Progenitor cell of endocrine pancreas (in vitro differentiated cells): ENCODE measurements at places on chromosomes 1 and 21.

DNA sequence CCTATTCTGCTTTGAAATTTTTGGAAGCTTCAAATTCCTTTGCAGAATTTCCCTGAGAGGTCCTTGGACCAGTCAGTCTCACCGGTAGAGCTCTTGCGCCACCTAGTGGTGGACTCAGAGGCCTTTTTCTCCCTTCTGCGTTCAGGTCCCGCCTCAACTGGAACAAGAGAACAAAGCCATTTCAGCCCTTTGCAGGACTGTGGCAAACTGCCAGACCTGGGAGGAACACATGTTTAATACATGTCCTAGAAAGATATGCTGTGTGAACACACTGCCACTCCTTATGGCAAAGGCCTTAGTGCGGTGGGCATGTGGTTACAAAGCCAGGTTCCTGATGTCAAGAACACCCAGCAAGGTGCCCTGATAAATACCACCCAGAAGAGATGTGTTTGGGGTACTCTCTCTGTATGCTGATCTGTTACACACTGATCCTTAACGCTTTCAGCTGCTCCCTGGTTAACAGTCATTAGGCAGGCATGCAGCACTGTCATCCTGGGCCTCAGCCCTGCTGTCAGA, 82.2 kb upstream of the SSX2IP start:
- DNase-seq, result peak; percentile 63

GRCh38 chr21:16535102-16535422, 805.3 kb downstream of the USP25 start:
- no peak for DNase-seq

DNA sequence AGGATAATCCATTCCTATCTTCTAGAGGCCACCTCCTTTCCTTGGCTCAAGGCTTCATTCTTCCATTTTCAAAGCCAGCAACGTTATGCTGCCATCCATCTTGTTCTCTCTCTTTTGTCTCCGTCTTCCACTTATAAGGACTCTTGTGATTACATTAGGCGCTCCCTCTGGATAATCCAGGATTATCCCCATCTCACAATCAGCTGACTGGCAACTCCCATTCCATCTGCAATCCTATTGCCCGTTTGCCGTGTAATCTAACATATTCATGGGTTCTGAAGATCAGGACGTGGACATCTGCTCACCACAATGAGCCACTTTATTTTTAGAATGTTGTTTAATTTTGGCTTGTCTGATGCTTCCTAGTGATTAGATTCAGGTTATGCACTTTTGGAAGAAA, 89.3 kb downstream of the EBNA1BP2 start:
- DNase-seq, result no peak

GRCh38 chr1:23196627-23197328, 20.5 kb downstream of the HTR1D start:
- DNase-seq, result no peak

- no peak for DNase-seq
Measured at GRCh38 chr1:75203415-75204277, 69.5 kb downstream of the LHX8 start.

GRCh38 chr1:184743062-184743756, 11.4 kb downstream of the EDEM3 start:
- DNase-seq, result no peak

DNA sequence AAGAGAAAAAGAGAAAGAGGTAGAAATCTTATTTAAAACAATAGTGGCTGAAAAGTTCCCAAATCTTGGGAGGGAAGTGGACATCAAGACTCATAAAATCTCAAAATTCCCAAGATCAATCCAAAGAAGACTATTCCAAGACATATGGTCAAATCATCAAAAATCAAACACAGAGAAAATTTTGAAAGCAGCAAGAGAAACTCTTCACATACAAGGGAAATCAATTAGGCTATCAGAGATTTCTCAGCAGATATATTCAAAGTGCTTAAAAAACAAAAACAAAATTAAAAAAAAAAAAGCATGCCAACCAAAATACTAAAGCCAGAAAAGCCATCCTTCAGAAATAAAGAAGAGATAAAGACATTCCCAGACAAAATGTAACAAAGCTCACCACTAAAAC, 52.6 kb upstream of the RALGPS2 start:
- DNase-seq, result no peak

DNA sequence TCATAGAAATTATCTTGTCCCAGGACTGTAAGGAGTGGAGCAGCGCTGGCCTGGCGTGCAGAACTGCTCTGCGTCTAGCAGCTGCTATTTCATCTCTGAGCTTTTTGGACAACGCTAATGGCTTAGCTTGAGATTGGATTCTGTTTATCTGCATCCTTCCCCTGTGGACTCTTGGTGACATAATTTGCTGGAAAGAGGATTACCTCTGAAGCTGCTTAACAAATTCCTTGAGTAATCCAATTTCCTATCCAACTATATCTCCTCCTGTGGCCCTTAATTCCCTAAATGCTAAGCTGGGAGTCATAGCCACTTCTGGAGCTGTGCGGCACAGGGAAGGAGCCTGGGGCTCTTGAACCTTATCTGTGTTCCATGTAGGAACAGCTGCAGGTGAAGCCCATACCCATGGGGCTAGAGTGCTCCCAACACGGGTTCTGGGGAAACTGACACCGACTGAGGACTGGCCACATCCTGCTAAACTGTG, 43.2 kb downstream of the IL6R start:
- DNase-seq, result no peak

DNA sequence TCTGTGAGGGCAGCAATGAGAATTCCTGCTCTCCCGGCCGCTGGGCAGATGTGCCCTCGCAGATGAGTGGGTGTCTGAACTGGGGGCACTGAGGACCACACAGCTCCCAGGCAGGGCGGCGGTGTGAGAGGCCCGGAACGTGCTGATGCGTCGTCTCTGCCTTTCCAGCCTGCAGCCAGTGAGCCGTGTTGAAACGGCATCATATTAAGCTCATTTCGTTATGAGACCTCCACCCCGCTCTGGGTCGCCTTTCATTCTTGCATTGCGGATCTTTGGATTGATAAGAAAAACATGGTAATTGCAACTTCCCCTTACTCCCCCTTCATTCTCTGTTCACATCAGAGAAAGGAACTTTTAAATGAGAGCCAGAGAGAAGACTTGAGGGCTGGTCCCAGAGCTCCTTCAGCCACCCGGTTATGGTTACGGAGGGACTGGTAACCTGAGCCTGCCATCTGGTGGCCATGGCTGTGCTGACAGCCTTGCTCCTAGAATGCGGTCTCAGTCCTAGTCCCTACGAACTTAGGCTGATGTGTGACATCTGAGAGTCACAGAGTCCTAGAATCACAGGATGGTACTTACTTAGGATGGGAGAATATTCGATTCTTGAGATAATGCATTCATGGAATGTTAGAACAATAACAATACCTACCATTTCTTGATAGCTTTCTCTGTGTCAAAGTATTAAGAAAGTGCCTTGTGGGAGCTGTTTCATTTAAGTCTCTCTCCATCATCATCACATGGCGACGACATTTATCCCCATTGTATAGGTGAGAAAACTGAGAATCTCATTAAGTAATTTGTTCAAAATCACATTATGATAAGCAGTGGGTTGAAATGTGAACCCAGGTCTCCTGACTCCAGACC, 271.0 kb downstream of the TRABD2B start:
- DNase-seq, result peak; percentile 70

- DNase-seq, result no peak
Measured at GRCh38 chr1:226422478-226422877, 14.6 kb upstream of the PARP1 start.

DNA sequence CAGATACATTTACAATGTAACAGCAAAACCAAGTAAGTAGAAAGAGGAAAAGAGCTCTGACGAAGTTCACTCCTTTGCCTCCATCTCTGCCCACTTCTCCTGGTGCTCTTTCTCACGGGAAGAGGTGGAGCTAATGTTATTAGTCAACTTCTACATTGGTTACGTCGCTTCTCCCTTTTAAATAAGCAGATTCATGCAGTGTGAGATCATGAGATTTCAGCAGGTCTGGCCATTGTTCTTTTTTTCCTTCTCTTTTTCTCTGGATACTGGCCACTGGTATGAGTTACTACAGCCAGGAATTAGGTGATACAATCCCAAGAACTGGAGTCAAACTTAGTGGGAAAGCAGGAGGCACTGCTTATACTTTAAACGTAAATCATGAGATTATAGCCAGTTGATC, 207.1 kb downstream of the AKT3 start:
- DNase-seq, result no peak

DNA sequence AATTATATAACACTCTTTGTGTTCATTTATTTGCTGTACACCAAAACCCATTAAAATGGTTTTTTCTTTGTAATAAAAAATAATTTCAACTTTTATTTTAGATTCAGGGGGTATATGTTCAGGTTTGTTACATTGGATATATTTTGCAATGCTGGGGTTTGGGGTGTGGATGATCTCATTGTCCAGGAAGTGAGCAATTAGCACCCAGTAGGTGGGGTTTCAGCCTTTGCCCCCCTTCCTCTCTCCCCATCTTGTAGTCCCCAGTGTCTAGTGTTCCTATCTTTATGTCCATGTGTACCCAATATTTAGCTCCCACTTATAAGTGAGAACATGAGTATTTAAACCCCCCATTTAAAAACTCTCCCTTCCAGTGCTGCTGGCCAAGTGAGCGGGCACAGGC, 184.6 kb downstream of the RHOU start:
- DNase-seq, result no peak

- no peak for DNase-seq
Measured at GRCh38 chr1:186442651-186443375, 18.1 kb downstream of the PDC start.

DNA sequence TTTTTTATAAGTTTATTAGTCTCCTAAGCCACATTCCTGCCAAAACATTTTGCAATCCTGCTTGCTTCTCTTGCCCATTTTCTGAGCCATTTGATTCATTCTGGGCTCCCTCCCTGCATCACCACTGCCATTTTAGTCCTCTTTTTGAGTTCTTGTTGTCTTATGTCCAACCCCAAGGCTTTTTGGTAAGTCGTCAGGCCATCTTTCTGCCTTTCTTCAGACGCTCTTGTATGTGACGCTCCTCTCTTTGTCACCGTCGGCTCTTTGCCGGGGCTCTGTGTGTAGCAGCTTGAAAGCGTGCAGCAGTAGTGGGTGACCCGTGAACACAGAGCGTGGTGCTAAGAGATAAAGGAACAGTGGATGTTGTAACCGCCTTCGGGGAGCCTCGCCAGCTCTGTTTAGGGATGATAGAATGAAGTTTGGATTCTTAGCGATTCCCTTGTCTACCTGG, 14.6 kb downstream of the HUNK start:
- DNase-seq, result no peak

- no peak for DNase-seq
Measured at GRCh38 chr1:223177681-223178080, 34.6 kb upstream of the TLR5 start.

DNA sequence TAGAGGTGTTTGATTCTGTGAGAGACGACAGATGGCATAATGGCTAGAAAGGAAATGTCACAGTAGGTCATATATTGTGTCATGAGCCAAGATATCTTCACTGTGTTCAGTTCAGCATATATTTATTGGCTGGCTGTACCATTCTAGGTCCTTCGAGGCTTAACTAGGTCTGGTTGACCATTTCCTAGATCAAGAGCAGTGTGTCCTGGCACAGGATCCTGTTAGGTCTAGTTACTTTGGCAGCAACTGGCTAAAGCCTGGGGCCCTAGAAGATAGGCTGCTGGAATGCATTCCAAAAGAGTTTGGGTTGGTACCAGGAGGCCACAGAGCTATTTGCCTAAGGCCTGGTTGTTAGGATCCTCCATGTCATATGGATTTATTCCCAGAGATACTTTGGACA, 20.9 kb downstream of the ZBTB40 start:
- no peak for DNase-seq

- DNase-seq, result peak; percentile 61
Measured at GRCh38 chr1:24502065-24502708, 449 bp upstream of the RCAN3 start.

GRCh38 chr1:15578921-15579682, 5.7 kb downstream of the AGMAT start:
- no peak for DNase-seq

DNA sequence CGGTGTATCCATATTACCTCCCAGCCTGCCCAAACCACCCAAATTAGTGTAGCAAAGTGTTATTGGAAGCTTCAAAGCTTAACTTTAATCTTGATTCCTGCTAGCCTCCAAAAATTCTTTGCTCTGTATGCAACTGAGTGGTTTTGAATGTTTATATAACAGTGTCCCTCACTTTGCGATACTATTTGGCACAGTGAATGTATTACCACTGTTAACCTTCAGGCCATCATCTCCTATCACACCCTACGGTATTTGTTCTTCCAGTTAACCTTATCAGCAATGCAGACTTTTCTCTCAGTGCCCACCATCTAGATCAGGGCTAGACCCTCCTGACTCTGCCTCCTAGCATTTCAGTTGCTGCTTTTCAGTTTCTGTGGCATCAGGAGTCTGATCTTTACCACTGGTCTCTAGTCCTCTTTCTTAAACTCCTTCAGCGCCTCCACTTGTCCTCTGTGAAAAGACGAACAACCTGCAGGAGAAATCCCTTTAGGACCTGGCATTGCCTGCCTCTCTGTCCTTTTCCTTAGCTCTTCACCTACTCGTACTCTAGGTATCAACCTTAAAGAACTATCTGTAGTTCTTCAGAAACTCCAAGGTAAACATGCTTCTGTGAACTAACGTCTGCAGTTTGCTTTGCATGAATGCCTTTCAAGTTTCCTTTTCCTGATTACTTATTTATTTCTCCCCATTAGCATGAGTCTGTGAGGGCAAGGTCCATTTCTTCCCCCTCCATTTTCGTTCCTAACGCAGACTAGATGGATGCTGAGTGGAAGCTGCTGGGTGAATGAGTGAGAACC, 71.7 kb downstream of the SNX7 start:
- DNase-seq, result no peak

DNA sequence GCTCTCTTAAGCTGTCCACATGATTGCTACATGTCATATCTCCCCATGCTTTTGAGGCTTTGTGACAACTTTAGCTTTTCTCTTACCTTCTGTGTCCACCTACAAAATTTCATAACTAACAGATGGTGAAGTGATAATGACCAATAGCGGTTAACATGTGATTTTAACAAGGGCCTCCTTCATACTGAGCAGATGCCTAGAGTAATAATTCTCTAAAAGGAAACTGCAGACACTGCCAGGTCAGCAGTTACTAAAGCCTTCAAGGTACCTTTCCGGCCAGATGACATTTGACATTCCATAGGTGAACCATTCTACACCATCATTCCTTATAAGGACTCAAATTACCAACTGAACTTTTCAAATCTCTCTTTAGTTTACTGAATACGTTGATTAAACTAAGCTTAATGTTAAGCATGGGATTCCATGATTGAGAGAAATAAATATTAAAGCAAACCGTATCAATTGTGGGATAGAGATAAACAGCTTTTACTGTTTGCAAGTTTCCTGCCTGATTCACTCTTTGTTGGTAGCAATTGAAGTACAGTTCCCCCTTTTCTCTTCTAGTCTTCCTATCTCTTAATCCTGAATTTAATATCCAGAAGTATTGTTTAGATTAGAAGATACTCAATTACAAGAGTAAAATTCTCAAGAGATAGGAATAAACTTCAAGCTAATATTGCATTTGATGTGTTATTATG, 205.1 kb downstream of the PLA2G4A start:
- no peak for DNase-seq
